ENCODE measurements at places on chromosomes 1 and 21. TPM values are rescaled to one million over a fixed set of nuclear protein-coding genes. Genes with fewer than 3 reads are reported as not detected.

Gene CYYR1
- not detected for total RNA-seq

Gene TMEM61
- not detected for total RNA-seq

Gene S100A16
- total RNA-seq = 226 TPM

Gene NR1I3
- total RNA-seq = not detected

Gene OR6K2
- total RNA-seq = not detected

Gene STYXL2
- total RNA-seq = not detected

Gene PGLYRP4
- total RNA-seq = not detected

Gene JTB
- total RNA-seq = 114 TPM

Gene DHRS3
- total RNA-seq = 11.4 TPM

Gene JUN
- 51.1 TPM for total RNA-seq

Gene LRRC38
- total RNA-seq = not detected

Gene OR2L13
- total RNA-seq = not detected

Gene RNF186
- not detected for total RNA-seq

Gene ANGPTL7
- under 0.01 TPM for total RNA-seq

Gene SLAMF9
- total RNA-seq = 0.28 TPM

Gene VCAM1
- total RNA-seq = 19.7 TPM

Gene RGS8
- total RNA-seq = not detected

Gene PROK1
- total RNA-seq = not detected

Gene TLCD4
- total RNA-seq = 0.83 TPM

Gene OR2AK2
- not detected for total RNA-seq

Gene SLC30A10
- not detected for total RNA-seq

Gene LENEP
- not detected for total RNA-seq

Gene KMO
- not detected for total RNA-seq

Gene ZNF644
- total RNA-seq = 45.3 TPM

Data from IMR-90 (cell line).